ENCODE measurements at places on chromosomes 1 and 21.
A peak's percentile ranks its signal among the peaks of the same experiment; 100 is the strongest.

- DNase-seq: no peak
Observed at GRCh38 chr1:247347477-247348222, 16.0 kb upstream of the ZNF496 start.

DNA sequence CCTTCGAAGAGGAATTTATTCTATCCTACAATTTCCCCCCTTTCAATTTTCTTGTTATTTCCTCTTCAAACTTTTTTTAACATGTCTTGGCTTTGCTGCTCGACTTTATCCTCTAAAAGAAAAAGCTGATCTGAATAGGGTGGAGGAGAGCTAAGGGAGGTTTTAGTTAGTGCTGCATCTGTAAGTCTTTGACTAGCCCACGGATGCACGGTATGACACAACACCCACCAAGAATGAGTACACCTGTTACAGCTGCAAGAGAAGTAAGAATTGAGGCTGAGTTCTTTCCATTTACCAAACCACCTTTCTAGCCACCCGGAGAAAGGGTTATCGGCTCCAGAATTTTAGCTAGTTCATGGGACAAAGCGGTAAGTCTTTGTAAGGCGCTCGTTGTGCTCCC, 23.8 kb downstream of the SCCPDH start:
- DNase-seq: no peak

- DNase-seq: no peak
Observed at GRCh38 chr1:87330057-87330884, 1.6 kb downstream of the LMO4 start.

- DNase-seq: no peak
Observed at GRCh38 chr1:2104621-2105427, 54.6 kb downstream of the PRKCZ start.

DNA sequence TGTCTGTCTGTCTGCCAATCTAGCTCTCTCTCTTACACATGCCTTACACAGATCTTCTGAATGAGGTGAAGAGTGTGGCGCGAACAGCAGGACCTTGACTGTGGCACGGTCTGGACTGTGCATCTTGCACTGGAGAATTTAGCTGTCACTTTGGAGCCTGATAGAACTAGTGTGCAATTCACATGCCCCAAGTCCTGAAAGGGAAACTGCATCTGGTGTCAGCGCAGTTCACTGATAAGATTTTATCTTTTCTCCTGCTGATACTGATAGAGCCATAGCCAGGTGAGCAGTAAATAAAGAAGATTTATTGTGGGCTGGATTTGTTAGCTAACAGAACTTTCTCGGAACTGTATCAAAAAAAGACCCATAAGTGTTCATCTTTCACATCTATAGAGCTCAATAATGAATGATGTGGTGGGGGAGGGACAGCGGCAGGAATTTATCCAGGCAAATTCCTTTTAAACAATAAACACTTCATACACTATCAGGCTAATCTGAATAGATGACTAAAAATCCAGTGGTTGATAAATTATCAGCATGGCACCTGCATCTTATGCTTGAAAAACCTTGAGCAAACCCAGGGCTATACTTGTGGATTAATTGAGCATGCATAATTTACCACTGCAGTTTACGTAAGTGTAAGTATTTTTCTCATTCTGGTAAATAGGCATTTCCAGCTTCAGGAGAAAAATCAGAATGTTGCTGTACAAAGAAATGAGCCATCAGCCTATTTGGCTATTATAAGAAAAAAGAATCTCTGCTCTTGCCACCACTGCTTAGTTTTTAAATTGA, 104.1 kb downstream of the NTNG1 start:
- no peak for DNase-seq

GRCh38 chr1:156750711-156751450, 594 bp downstream of the HDGF start:
- DNase-seq: peak; percentile 45

GRCh38 chr1:163668472-163668871, 346.7 kb downstream of the NUF2 start:
- no peak for DNase-seq

GRCh38 chr1:65469889-65470340, 49.4 kb downstream of the LEPR start:
- DNase-seq: no peak

DNA sequence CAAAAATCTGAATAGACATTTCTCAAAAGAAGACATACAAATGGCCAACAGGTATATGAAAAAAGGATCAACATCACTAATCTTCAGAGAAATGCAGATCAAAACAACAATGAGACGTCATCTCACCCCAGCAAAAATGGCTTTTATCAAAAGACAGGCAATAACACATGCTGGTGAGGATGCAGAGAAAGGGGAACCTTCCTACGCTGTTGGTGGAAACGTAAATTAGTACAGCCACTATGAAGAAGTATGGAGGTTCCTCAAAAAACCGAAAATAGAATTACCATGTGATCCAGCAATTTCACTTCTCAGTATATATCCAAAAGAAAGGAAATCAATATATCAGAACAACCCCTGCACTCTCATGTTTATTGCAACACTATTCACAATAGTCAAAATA, 65.1 kb upstream of the ATP1B1 start:
- DNase-seq: no peak

DNA sequence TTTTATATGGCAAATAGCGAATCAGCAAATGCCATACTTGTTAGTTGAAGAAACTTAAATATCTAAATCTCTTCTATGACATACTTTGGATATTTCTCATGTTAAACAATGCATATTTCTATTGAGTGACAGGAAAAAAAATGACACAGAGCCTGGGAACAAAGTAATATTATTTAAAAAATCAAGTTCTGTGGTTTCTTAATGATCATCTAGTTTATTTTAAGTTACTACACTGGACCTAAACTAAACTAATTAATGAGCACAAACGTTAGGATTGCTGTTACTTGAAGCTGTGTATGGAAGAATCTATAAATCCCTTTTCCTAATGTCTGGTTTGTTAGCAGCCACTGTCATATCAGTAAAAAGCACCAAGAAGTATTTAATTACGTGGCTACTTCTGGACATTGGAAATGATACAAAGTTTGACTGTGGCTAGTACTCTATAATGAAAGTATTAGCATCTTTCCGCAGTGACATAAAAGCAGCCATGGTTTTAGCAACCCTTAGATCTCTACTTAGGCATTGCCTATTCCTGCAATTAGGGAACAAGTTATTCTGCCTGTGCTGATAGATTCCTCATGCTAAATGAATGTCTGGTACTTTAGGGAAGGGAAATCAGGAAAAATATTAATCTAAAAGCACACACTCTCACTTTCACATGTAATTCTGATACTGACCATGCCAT, 981.7 kb upstream of the B3GALT2 start:
- DNase-seq: no peak

- DNase-seq: no peak
Observed at GRCh38 chr21:45912611-45913417, 68.8 kb upstream of the COL6A1 start.

- no peak for DNase-seq
Observed at GRCh38 chr1:204259196-204259595, 45.4 kb upstream of the GOLT1A start.

DNA sequence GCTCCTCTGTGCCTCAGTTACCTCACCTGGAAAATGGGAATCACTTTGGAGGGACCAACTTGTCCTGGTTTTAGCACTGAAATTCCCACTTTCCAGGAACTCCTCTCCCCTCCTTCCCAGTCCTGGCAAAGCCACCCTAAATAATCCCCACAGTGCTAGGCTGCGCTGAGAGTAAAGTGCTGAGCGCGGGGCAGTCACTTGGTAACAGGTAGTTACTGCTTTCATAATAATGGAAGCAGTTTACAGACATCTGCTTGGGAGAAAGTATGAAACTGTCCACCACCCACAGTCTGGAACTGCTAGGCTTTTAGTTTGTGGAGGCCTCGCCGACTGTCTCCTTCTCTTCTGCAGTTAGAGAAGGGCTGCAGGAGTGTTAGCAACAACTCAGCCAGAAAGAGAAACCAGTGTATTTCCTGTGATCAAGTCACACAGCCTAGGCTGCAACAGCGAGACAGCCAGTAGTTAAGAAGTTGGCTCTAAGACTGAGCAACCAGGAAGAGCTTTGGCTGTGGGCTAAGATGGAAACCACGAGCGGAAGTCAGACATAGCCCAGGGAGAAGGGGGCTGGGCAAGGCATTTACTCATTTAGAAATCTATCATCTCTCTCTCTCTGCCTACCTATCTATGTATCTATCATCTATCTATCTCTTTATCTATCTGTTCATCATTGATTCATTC, 30.8 kb upstream of the ABCG1 start:
- DNase-seq: peak; percentile 83

DNA sequence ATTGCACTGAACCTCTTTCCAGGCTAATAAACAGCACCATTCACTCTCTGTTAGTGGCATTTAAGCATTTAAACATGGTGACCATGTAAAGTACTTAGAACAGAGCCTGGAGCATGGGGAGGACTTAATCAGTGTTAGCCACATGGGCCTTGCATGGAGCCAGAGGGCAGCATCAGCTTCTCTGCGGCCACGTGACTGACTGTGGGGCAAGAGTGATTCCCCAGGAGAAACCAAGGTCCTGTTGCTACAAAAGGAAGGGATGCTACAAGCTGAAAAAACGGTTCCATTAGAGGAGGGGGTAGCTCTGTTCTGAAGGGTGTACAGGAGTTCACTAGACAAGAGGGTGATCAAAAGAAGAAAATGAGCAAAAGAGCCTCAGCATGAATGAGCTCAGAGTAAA, 256.8 kb downstream of the MATN1 start:
- no peak for DNase-seq

DNA sequence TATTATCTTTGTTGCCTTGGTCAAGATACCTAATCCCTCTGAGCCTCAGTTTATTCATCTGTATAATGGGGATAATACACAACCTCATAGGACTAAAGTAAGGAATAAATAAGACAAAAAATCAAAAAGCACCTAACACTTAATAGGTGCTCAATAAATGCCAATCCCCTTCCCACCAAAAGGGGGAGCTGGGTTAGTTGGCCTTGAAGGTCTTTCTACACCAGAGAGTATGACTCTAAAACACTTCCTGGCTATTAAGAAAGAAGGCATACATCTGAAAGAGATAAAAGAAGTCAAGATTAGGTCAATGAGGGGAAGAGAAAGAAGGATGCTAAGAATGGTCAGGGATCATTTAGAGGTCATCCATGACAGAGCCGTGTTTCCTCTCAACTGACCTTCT, 11.1 kb downstream of the VSIG8 start:
- no peak for DNase-seq

- DNase-seq: peak; percentile 14
Observed at GRCh38 chr1:22539510-22540118, 23.7 kb upstream of the EPHA8 start.

- no peak for DNase-seq
Observed at GRCh38 chr1:209342441-209343175, 240.9 kb upstream of the CAMK1G start.

GRCh38 chr1:109996476-109996875, 11.9 kb downstream of the AHCYL1 start:
- no peak for DNase-seq

- DNase-seq: no peak
Observed at GRCh38 chr21:16199539-16199938, 469.8 kb downstream of the USP25 start.

- DNase-seq: no peak
Observed at GRCh38 chr1:66831529-66832239, 30.6 kb upstream of the INSL5 start.

All from T-helper 2 cell (primary cell).